ENCODE measurements at places on chromosomes 5 and 9.
A peak's percentile ranks its signal among the peaks of the same experiment; 100 is the strongest.

DNA sequence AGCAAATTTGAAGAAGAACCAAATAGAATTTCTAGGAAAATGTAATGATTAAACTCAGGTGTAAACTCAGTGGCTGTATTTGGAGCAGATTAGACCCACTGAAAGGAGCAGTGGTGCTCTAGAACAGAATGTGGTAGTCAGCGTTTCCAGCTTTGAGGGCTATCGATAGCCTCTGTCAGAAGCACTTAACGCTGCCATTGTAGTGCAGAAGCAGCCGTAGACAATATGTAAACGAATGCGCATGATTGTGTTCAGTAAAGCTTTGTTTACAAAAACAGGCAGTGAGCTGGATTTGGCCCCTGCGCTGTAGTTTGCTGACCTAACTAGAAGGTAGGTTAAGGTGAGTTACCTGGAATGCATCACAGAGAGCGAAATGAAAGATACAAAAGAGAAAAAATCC is 72.0 kb downstream of the FAM78A start:
- DNase-seq: no peak

GRCh38 chr9:78296893-78297671 is at the start of gene PSAT1:
Gene PSAT1, plus strand, starts transcription at chr9:78297125. Its CDS starts 86 bp downstream, at chr9:78297211.
- DNase-seq: peak; percentile 30

DNA sequence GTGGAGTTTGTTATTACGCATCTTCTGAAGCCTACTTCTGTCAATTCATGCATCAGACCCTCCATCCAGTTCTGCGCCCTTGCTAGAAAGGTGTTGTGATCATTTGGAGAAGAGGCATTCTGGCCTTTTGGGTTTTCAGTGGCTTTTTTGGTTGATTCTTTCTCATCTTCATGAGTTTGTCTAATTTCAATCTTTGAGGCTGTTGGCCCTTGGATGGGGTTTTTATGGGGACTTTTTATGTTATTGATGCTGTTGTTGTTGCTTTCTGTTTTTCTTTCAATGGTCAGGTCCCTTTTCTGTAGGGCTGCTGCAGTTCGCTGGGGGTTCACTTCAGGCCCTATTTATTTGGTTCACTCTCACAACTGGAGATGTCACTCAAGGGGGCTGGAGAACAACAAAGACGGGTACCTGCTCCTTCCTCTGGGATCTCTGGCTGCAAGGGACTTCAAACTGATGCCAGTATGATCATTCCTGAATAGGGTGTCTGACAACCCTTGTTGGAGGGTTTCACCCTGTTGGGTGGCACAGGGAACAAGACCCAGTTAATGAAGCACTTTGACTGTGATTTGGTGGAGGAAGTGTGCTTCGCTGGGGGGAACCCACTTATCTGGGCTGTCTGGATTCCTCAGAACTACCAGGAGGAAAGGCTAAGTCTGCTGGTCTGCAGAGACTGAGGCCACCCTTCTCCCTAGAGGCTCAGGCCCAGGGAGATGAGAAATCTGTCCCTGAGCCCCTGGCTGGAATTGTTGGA is 226.7 kb upstream of the PTGER4 start:
- no peak for DNase-seq

DNA sequence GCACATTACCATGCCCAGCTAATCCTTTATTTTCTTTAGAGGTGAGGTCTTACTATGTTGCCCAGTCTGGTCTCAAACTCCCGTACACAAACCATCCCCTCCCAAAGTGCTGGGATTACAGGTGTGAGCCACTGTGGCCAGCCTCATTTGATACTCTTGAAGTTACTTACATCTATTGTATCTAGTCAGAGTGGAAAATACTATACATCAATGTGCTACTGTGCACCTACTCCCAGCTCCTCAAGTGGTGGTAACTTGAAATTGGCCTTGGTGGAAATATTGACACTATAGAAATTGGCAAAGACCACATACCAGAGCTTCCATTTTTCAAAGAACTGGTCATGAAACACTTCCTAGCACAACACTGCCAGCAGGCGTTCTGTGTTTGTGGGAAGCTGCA is 10.3 kb downstream of the GGTA1 start:
- DNase-seq: no peak

GRCh38 chr5:103532086-103532734 is 30.4 kb downstream of the NUDT12 start:
- DNase-seq: no peak

All from esophagus squamous epithelium (tissue), 5 donors.